HL-60 (cell line): ENCODE measurements at places on chromosomes 12 and 14.
A peak's percentile ranks its signal among the peaks of the same experiment; 100 is the strongest.

GRCh38 chr12:64392221-64392620, 1.7 kb upstream of the C12orf56 start:
- peak; percentile 17 for DNase-seq

DNA sequence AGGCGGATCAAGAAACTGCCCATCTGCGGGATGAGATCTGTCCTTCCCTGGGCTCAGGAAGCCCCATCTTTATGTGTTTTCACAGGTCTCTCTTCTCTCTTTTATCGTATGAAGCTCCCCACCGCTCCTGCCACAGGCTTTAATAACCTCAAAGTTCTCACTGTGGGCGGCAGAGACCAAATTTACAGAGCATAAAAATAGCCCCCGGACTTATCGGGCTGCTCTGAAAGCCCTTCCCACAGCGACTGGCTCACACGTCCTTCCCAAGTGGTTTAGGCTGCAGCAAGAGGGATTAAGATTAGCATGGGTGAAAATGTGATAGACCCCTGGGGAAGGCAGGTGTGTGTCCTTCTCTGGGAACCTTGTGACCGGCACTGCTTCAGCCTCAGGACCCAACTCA, 47.8 kb downstream of the TESC start:
- no peak for DNase-seq

DNA sequence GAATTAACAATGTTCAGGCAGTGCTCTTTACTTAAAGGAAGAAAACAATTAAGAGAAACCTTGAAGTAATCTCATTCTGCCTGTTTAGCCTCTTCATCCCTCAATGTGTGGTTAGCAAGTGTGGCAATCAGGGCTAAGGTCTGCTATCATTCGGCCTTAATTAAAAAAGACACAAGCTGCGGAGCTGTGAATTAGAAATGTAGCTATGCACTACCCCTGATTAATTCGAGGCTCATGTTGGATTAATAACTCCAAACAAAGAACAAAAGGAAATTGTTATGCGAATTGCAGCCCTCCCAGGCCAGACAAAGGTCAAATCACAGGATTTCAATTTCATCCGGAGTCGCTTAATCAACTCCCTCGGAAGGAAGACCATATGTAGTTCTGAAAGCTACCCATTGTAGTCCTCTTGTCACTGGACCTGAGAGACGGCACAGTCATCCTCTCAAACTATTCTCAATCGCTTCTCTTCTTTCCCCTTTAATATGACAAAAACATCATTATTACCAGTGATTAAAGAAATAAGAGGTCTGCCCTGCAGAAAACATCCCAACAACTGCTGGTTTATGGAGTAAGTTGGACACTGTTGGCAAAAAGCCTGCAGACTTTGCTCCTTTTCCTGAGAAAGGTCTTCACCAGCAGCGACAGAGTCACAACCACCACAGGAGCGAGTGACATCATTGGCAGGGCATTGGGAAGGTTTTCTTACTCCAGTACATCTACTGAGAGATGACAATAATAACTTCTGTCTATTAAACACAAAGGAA, 71.1 kb upstream of the SOX5 start:
- no peak for DNase-seq

DNA sequence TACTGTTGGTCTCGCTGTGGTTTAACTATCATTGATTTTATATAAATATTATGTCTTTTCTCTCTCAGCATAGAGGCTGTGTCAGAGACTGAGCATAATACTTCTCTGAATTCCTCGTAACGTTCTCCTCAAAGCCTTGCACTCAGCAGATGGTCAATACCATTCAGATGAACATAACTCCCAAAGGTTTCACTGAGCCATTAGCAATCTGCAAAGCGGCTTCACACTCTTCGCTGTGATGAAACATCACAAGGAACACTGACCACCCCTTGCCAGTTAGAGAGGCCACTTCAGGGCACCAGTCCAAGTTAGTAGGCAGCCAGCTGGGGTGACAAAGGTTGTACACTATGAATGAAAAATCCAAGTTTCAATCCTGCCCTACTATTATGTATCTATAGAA, 30.1 kb upstream of the STON2 start:
- DNase-seq: no peak

- DNase-seq: no peak
These were observed 47.7 kb upstream of the PPP2R5C start for GRCh38 chr14:101713621-101714349.

GRCh38 chr14:101315802-101316296, 245.4 kb upstream of the DIO3 start:
- no peak for DNase-seq

DNA sequence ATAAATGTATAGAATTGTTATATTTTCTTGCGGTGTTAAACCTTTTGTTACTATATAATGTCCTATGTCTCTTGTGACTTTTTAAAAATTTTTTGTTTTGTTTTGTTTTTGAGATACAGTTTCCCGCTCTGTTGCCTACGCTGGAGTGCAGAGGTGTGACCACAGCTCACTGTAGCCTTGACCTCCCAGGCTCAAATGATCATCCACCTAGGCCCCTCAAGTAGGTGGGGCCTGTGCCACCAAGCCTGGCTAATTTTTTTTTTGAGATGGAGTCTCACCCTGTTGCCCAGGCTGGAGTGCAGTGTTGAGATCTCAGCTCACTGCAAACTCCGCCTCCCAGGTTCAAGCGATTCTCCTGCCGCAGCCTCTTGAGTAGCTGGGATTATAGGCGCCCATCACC, 26.5 kb upstream of the RCOR1 start:
- DNase-seq: no peak

- no peak for DNase-seq
These were observed 43.9 kb downstream of the HMGA2 start for GRCh38 chr12:65868133-65868705.
